ENCODE measurements at places on chromosomes 7 and 10.

DNA sequence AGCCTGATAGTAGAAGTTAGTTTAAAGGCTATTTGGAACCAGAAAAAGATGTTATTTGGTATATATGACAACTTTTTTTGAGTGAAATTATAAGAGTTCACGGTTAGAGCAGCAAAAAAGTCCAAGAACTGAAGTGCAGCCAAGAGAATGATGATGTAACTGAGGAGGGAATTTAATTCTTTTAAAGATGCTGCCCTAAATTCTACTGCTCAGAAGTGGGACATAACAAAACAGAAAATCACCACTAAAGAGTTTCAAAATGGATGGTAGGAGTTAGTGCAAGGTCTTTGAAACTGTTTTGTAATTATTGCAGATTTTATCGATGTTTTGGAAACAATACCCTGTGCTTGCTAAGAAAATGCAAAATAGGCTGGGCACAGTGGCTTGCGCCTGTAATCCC, 6.5 kb downstream of the SAMD8 start:
- DNase-seq: no peak

DNA sequence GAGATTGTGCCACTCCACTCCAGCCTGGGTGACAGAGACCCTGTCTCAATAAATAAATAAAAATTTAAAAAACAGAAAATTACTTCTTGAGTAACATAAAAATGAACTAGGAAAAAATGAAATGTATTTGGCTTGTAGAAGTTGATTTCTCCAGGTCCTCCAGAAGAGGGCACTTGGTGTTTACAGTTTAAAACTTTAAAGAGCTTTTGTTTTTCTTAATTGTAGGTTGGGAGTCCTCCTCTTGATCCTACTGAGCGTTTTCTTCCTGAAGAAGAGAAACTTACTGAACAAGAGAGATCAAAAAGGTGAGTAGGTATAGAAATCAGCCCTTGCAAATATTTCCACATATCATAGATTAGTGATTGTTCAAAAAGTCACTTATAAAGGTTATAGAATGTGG, 16.2 kb downstream of the KIFBP start:
- DNase-seq: peak; percentile 42

DNA sequence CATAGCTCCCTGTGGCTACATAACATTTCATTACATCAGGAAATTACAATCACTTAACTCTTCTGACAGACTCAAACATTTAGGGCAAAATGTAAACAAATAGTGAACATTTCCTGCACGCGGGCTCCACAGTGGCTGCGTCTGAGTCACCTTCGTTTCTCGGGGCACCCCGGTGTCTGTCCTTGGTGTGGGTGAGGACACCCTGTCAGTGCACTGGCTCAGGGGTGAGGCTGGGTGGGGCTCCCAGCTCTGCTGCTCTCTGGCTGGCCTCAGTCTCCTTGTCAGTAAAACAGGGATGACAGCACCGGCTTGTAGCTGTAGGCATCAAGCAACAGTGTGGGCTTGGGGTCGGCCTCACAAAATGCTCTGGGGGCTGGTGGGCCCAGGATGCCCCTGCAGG, 237.1 kb upstream of the SHH start:
- no peak for DNase-seq

GRCh38 chr10:100873146-100873826, 39.5 kb upstream of the SLF2 start:
- DNase-seq: no peak

- no peak for DNase-seq
These were observed 56.7 kb downstream of the OSBPL3 start for GRCh38 chr7:24923172-24923865.

DNA sequence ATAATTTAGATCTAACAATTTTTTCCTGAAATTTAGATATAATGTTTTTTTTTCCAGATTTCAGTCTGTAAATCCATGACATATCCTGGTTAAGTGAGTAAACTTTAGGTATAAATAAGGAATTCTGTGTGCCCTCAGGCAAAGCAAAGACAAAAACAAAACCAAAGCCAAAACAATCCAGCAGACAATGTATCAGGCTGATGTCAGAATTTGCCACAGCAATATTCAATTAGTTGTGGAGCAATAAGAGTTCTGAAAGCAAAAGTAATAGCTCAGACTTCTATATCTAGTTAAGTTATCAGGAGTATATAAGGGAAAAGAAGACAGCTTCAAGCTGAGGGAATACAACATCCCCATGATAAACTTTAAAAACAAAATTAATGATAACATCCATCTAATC, 82.0 kb downstream of the MKX start:
- no peak for DNase-seq

GRCh38 chr7:5755704-5756504, 25.6 kb downstream of the RNF216 start:
- no peak for DNase-seq

DNA sequence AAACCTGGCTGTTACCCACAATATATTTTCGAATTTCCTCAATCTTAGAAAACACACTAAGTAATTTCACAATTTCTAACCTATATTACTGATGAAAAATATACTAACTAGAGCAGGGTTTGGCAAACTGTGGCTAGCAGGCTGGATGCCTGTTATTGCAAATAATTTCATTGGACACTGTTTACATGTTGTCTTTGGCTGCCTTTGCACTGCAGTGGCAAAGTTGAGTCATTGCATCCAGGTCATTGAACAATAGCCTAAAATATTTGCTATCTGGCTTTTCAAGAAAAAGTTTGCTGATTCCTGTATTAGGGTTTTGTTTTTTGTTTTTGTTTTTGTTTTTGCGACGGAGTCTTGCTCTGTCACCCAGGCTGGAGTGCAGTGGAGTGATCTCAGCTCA, 47.2 kb downstream of the KIF11 start:
- peak; percentile 10 for DNase-seq

- DNase-seq: no peak
These were observed 137.4 kb downstream of the FAM53B start for GRCh38 chr10:124606822-124607221.

DNA sequence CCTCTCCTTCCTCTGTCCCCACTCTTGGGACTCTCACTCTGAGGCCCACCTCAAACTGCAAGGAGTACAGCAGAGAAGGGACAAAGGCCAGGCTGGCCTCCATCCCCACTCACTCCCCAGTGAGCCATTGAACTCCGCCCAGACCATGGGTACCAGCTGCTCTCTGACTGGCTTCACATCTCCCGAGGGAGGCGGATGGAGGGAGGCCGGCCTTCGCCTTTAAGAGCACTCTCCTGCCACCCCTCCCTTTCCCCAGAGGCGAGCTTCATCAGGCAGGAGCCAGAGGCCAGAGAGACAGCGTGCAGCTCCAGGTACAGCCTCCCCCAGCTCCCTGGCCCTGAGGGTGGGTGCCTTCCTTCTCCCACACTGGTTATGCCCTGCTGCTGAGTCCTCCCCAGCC, 1.8 kb upstream of the LDB3 start:
- no peak for DNase-seq

GRCh38 chr10:78760463-78761310, 308.1 kb upstream of the ZMIZ1 start:
- DNase-seq: no peak

- DNase-seq: no peak
These were observed 180.3 kb upstream of the PLXNA4 start for GRCh38 chr7:132756484-132756990.

DNA sequence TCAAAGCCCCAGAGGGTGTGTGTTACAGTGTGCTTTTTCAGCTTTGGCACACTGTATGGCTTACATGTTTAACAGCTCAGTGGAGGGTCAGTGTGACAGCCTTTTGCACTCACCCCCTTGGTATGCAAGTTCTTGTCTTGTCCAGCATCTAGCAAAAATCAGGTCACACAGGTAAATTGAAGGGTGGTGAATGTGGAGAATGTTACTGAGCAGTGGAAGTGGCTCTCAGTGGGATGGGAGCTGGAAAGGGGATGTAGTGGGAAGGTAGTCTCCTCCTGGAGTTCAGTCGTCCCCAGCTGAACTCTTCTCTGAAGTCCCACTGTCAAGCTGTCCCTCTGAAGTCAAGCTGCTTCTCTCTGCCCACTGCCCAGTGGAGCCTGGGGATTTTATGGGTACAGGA, 21.0 kb upstream of the C10orf90 start:
- DNase-seq: no peak

GRCh38 chr10:50653758-50654157, 30.0 kb upstream of the SGMS1 start:
- no peak for DNase-seq

DNA sequence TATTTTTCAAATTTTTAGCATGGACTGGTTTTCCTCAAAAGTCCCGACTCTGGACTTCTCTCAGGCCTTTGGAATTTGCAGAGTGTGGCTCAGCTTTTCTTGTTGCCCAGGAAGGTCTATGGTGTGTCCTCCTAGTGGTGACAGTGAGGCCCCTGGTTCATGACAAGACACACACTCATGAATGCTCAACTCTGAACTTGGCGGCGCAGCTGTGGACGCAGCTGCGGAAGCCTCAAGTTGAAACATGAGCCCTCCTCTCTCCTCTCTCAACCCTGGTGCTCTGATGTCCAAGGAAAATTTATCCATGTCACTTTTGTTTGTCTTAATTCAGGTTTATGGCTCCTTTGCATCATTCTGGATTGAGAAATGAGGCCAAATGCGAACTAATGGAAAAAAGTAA, 183.9 kb downstream of the HECW1 start:
- DNase-seq: no peak

DNA sequence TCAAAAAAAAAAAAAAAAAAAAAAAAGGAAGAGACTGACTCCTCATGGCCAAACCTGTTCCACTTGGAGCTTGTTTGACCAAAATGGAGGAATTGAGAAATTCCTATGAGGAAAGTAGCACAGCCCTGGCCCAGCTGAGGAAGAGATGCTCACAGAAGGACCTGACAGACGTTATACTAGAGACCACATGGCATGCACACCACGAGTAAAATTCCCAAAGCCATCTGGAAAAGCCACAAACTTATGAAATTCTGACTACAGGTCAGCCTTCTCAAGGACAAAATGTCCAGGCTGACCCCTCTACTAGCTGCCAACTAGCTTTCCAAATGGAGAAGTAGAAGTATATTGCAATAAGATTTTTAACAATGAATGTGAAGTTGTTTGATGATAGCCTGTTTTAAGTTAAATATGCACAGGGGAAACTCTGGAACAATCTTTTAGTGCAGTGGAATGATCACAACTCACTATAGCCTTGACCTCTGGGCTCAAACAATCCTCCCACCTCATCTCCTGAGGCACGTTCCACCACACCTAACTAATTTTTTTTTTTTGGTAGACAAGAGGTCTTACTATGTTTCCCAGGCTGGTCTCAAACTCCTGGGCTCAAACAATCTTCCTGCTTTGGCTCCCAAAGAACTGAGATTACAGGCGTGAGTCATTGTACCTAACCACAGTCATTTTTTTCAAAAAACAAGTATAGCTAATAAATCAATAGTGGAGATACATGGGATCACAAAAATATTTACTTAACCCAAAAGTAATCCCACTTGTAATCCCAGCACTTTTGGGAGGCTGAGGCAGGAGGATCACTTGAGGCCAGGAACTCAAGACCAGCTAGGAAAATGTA, 75.7 kb downstream of the AKR1D1 start:
- DNase-seq: no peak

DNA sequence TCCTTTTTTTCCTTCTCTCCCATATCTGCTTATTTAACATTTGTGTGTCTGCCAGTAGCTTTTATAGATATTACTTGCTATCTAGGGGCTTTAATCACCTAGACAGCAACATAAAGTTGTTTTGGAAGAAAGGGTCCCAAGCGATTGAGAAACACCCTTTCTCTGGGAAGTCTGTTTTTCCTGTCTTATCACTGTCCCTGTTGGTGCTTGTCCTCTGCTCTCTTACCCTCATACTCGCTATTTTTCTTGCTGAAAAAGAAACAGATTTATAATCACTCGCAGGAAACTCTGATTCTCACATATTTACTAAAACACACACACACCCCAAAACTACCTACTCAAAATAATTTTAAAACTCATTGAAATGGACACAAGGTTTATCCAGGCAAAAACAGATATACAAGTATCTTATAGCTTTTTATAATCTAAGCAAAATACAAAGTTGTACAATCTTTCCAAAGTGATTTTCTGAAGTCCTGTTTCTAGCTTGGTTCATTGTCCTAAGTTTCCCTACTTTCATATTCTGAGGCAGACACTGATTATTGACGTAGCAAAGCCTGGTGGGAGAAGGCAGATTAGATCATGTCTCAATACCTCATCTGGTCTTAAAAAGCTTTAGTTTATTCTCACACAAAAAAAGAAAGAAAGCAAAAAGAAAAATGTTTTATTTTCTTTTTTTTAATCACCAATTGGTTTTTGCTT, 157.3 kb downstream of the CACNA2D1 start:
- no peak for DNase-seq

DNA sequence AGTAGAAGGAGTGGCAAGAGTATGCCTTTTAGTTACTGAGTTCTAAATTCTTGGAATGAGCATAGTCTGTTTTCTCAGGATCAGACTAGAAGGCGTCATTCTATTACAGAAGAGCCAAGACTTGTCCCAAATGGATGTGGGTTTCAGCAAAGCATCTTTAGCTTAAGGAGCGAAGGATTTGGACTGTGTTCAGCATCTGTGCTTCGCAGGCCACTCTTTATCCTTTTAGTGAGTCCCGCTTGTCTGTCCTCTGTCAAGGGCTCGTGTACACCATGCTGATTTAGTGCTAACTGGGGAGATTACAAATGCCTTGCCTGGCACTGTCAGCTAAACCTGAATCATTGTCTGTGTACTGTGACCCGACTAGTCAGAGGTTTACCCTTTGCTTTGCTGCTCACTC, 465.7 kb downstream of the AUTS2 start:
- DNase-seq: no peak

DNA sequence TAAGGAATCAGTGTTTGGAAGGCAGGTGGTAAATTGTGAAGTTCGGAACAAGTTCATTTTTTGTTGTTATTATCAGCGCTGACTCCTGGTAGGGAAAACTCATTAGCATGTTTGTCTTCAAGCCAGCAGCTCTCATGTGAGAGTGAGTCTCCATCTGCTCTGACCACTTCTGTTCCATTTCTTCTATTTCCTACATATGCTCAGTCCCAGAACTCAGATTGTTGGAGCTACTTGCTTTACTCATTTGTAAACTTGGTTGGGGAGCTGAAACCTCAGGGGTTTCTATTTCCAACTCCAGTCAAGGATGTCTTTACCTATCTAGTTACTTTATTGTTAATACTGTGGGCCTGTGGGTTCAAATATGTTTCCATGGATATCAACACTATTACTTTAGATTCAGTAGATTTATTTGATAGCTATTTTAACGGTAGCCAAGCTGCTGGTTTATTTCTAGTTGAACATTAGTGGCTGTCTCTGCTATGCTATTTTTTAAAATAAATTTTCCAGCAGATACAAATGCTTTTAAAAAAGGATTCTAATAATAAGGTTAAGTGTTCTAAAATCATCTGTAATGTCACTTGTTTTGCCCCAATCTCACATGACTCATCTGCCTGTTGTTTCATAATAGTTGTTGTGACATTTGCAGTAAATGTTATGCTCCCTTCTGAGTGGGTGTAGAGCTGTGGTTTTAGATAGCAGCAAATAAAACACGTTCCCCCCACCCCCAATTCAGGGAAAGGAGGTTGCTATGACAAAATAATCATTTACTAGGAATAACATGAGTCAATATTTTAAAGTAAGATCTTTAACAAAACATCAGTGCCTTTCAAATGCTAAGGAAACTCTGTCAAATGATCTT, 143.3 kb downstream of the HDAC9 start:
- peak; percentile 3 for DNase-seq

DNA sequence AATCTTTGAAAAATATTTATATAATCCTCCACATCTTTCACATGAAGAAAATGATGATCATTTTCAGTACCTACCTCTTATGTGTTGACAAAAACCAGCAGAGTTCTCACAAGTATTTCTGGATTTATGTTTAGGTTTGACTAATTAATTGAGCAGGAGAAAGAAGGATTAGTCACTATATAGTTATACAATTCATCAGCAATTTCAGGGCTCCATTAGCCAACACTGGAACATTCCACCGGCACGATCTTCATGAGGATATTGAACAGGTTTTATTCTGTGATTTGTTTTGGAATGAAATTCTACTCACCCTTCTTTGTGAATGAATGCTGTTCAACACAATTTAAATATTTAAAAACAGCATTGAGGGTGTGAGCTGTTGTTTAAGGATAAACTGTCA, 163.2 kb downstream of the SEM1 start:
- no peak for DNase-seq
